ENCODE measurements at places on chromosomes 2 and 18. TPM values are rescaled to one million over a fixed set of nuclear protein-coding genes. Genes with fewer than 3 reads are reported as not detected.

Gene DCC
- total RNA-seq: 0.34 TPM

GRCh38 chr2:223970343-223971128 is 13.3 kb downstream of the MRPL44 start:
- no peak for DNase-seq

Gene CROCC2
- 0.06 TPM for total RNA-seq

Gene SKA1
- 3.8 TPM for total RNA-seq

GRCh38 chr2:105261061-105261460 is 19.5 kb downstream of the GPR45 start:
- no peak for DNase-seq

GRCh38 chr2:113220970-113221708 is 47.4 kb downstream of the PSD4 start:
- DNase-seq: no peak

All from left colon (tissue), 2 donors.